NCI-H2171 (cell line): ENCODE measurements at places on chromosomes 2 and 18.

- no peak for DNase-seq
Measured at GRCh38 chr2:144372410-144373080, 147.4 kb downstream of the ZEB2 start.

- DNase-seq = no peak
Measured at GRCh38 chr2:216131175-216131926, 22.2 kb downstream of the XRCC5 start.

DNA sequence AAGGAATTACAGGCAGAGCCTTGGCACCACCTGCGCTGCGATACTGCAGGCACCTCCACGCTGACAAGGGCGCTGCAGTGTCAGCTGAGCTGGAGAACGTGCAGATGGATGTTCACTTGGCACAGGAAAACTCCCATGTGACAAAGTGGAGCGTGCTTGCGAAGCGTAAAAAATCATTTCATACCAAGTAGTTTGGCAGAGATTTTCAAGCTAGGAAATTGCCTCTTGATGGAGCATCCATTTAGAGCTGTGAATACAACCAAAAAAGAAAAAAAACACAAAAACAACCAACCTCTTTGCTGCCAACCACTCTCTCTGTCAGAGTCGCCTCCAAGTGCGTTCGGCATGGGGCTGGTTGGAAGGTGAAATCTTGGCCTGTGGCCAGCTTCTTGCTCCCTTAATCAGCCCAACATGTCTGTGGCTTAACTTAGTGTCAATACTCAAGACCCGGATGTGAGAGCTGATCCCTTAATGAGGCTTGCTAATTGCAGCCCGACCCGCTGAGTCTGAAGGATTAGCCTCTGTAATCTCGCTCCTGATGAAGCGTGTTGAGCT is 38.1 kb downstream of the ACOXL start:
- DNase-seq = peak; percentile 71

GRCh38 chr2:7962161-7962560 is 719.7 kb upstream of the ID2 start:
- no peak for DNase-seq

DNA sequence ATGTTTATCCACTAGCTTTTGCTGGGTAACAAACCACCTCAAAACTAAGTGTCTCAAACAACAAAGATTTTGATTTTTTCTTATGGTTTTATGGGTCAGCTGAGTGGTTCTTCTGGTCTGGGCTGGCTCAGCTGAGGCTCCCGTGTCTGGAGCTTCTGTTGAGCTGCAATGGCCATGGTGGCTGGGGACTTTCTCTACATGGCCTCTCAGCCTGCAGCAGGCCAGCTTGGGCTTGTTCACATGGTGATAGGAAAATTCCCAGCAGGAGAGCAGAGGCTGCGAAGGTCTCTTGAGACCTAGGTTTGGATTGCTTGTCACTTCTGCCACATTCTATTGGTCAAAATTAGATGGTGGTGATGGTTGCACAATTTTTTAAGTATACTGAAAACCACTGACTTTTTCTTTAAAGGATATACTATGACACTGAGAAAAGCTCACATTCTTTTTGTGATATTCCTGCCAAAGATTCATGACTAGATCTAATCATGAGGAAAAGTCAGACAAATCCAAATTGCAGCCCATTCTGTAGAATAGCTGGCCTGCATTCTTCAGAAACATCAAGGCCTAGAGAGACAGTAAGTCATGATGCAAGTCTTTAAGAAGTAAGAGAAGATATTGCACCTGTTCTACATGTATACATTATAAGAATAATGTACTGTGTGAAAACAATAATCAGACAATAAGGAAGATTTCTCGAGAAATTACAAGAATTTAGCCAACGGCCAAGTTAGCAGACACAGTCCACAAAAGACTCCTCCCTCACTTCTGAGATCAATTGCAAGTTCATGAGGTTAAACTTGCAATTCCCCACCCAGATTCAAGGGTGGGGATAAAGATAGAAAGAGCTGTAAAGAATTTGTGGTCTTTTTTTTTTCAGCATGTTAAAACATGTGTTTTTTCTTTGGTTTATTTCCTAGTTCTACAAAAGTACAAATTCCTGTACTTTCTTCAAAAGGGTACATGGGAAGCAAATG is 35.0 kb upstream of the IL1R2 start:
- DNase-seq = no peak

GRCh38 chr2:37568565-37568964 is 102.9 kb downstream of the CDC42EP3 start:
- DNase-seq = no peak

- no peak for DNase-seq
Measured at GRCh38 chr2:214519258-214519818, 108.5 kb downstream of the VWC2L start.

DNA sequence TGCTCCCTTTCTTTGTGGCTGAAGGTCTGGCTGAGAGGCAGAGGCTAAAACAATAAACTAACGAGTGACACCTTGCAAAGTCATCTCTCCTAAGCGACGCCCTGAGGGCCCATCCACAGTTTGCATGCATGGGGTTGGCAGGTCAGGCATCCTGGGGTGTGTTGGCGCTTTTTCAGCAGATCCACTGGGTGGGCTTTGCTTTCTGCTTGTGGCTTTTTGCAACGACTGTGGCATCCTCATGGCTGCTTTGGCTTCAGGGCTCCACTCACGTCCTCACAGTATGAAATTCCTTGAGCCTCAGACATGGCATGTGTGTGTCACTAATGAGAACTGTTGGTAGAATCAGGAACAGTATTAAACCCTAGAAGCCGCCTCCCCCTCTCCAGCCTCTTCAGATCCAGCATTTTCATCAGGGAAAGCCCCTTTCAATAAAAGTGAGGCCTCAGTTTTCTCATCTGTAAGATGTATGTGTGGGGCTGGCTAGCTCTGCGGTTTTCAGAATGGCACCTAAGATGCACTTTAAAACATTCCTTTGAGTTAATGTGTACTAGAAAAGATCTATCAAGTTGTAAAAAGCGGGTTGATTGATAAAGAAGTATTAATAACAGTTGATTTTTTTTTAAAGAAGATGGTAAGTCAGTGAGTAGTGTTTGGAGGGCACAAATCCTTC is 72.5 kb downstream of the SH3BP4 start:
- no peak for DNase-seq

DNA sequence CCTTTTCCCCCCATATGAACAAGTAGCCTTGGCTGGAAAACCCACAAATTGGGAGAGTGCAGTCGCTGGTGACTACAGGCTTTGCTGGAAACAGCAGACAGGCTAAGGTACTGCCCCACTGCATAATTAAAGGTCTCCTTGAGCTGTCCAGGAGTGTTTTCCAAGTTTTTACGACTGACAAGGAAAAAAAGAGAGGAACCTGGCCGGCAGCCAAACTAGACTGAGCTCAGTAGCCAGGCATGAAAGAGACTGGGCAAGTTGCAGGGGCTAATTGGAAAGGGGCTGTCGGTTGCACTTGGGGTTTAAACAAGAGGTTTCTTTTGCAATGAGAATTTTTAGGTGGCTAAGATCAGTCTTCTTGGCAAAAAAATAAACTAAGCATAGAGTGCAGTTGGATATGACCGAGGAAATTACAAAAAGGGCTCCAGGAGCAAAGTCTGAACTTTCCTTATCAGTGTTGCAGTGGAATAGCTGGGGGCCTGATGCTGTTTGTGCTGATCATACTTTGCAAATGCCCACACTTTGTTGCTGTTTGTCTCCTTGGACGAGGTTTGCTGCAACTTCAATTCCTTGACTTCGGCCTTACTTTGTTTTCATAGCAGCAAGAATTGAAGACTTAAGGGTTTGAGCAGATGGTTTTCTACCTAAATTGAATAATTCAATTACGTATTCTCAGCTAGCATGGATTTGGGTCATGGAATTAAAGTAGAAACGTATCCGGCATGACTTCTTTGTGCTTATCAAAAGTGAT is 2.1 kb downstream of the GULP1 start:
- DNase-seq = no peak

- DNase-seq = no peak
Measured at GRCh38 chr2:224190936-224191270, 151.8 kb upstream of the SERPINE2 start.

DNA sequence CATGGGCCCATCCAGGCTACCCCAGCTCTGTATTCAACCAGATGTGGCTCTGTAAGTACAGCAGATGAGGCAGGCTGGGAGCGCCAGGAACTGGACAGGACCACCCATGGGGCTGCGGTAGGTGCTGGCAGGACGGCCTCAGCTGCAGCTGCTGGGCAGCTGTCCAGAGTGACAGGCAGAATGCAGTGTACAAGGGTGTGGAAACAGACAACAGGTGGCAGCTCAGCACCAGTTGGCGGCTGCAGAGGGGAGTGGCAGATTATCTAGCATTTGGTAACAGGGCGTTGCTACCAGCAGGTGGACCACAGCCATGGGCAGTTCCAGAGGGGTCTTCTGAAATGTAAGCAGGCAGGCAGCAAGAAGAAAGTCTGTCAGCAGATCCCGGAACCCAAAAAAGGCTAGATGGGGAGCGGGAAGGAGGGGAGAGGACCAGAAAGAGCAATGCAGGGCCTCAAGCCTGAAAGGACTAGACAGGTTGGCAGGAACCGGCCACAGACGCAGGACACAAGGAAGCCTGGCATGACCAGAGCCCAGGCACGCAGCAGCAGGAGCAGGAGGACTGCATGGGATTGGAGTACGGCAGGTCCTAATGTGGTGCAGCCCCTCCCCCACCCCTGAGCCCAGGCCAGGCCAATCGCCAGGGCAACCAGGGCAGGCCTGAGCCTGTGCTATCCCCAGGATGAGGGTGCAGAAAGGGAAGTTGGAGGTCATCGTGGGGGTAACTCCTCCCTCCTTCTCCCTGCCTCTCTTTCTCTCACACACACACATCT is 24.7 kb downstream of the PKDCC start:
- DNase-seq = no peak

GRCh38 chr18:10234912-10235660 is 219.3 kb upstream of the APCDD1 start:
- no peak for DNase-seq

- DNase-seq = no peak
Measured at GRCh38 chr2:150480971-150481830, 6.3 kb downstream of the RND3 start.

DNA sequence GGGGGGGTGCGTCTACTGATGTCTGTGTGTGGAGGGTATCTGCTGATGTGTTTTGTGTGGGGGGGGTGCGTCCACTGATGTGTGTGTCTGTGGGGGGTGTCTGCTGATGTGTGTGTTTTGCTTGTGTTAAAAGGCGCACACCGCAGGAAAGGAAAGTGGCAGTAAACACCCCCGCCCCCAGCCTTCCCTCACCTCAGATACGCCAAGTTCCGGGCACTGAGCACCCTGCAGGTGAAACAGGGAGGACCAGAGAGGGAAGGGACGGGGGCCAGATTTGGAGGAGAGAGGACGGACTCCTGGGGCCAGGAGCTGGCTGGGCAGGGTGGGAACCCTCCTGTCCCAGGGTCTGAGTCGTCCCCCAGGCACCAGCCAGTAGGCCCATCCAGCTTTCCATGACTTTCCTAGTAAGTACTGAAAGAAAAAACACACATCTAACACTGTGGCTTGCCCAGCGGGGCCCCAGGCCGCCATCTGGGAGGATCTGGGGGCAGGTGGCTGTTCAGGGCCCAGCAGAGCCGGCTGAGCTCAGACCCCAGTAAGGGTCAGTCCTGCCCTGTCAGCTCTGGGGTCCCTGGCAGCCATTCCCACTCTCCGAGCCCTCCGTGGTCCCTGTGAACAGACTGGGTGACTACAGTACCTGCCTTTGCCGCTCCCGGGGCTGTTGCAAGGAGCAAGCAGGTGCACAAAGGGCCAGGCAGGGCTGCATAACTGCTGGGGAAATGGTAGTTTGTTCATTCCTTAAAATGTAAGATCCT is 126.9 kb downstream of the NFATC1 start:
- no peak for DNase-seq

- DNase-seq = peak; percentile 73
Measured at GRCh38 chr2:158042245-158042644, 59.4 kb upstream of the UPP2 start.

DNA sequence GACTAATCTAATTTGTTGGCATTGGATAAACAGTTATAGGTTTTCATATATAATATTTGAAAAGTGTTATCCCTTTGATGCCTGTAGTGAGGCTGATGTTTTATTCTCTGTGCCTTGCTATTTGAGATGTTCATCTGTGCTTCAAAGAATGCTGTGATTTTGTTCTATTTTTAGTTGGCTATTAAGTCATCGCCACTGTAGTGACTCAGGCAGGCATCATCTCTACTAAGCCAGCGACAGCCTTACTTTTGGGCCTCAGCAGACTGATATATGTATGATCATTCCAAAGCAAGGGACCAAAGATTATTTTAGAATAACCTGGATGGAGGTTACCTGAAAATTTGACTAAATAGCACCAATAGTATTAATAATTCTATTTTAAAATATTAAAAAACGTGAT is 1674.5 kb upstream of the NXPH2 start:
- DNase-seq = no peak

GRCh38 chr2:153005071-153005730 is 286.8 kb downstream of the ARL6IP6 start:
- no peak for DNase-seq

DNA sequence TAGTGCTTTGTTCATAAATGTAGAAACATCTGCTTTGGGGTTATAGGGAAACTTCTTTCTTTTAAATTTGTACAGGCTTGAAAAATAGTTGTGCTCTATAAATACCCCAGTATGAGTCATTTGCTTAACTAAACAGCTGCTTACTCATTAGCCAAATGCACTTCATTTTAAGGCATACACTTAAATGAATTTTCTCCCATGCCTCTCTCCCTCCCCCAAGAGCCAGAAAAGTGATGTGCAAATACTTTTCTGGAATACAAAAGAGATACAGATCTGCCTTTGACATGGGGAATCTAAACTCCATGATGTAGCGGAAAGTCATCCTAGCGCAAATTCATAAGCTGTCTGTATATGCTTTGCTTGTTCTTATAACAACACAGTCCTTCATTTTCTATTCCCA is 469.4 kb downstream of the DLGAP1 start:
- no peak for DNase-seq

DNA sequence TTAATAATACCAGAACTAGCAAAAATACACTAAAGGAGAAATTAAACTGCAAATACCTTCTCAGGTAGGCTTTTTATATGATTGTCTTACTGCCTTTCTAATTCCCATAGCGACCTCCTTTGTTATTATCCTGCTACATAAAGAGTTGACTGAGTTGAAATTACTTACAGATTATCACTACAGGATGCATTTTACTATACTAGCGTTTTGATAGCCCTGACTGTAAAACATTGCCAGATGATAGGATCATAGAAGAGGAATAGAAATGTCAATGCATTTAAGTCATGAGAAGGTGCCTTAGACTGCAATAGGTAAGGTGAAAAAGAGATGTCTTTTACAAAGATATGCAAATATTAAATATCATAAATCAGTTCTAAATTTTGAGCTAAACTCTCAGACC is 639.7 kb downstream of the NRXN1 start:
- DNase-seq = no peak
